Fibroblast of villous mesenchyme (primary cell): ENCODE measurements at places on chromosomes 4 and X. TPM values are rescaled to one million over a fixed set of nuclear protein-coding genes. Genes with fewer than 3 reads are reported as not detected.

DOK7 gene
- total RNA-seq, result not detected in 2 replicates

CTAG2 gene
- not detected in 2 replicates for total RNA-seq

NUP62CL gene
- total RNA-seq, result under 0.01 TPM in 1 of 2 replicates, not detected in the other

DCAF16 gene
- 21.2 and 23.8 TPM in 2 replicates for total RNA-seq

OPN1LW gene
- not detected in 2 replicates for total RNA-seq

PCYT1B gene
- 0.64 and 0.86 TPM in 2 replicates for total RNA-seq

ATP1B4 gene
- total RNA-seq, result not detected in 2 replicates

PALLD gene
- total RNA-seq, result 188 and 281 TPM in 2 replicates

NAP1L5 gene
- total RNA-seq, result 5.5 and 10.4 TPM in 2 replicates

MMGT1 gene
- 20.0 and 33.2 TPM in 2 replicates for total RNA-seq

GJB1 gene
- total RNA-seq, result not detected in 2 replicates

KLHL5 gene
- 123 and 156 TPM in 2 replicates for total RNA-seq

YY2 gene
- 1.6 and 1.7 TPM in 2 replicates for total RNA-seq

HGFAC gene
- not detected in 2 replicates for total RNA-seq

CNGA1 gene
- total RNA-seq, result under 0.01 and 0.64 TPM in 2 replicates

GPR101 gene
- total RNA-seq, result not detected in 2 replicates

BANK1 gene
- total RNA-seq, result 0.32 and 0.86 TPM in 2 replicates

TRIM61 gene
- total RNA-seq, result 1.7 and 2.9 TPM in 2 replicates

SORCS2 gene
- under 0.01 TPM in 2 replicates for total RNA-seq

GASK1B gene
- 59.6 and 73.8 TPM in 2 replicates for total RNA-seq

TRPC3 gene
- 0.97 and 1.3 TPM in 2 replicates for total RNA-seq

HTN3 gene
- total RNA-seq, result not detected in 2 replicates

LAGE3 gene
- 12.6 and 15.5 TPM in 2 replicates for total RNA-seq

XK gene
- 0.64 and 0.86 TPM in 2 replicates for total RNA-seq

MFAP3L gene
- total RNA-seq, result 0.86 and 1.3 TPM in 2 replicates

SUPT20HL1 gene
- total RNA-seq, result not detected in 2 replicates

RAB33A gene
- total RNA-seq, result 1.3 and 3.5 TPM in 2 replicates

VBP1 gene
- 60.2 and 78.6 TPM in 2 replicates for total RNA-seq

TMEM144 gene
- 4.2 and 7.3 TPM in 2 replicates for total RNA-seq

MXRA5 gene
- 20.7 and 45.4 TPM in 2 replicates for total RNA-seq

GYPB gene
- not detected in 2 replicates for total RNA-seq

RBM46 gene
- total RNA-seq, result 0.32 TPM in 1 of 2 replicates, not detected in the other

MTMR8 gene
- under 0.01 and 0.43 TPM in 2 replicates for total RNA-seq

ARHGAP4 gene
- total RNA-seq, result 3.0 and 5.2 TPM in 2 replicates

NPY2R gene
- not detected in 2 replicates for total RNA-seq

MAPK10 gene
- 4.8 and 12.1 TPM in 2 replicates for total RNA-seq

PDE6B gene
- total RNA-seq, result under 0.01 TPM in 1 of 2 replicates, not detected in the other

SLITRK4 gene
- total RNA-seq, result 3.0 and 6.1 TPM in 2 replicates

MAGEA6 gene
- not detected in 2 replicates for total RNA-seq
